Pulmonary artery endothelial cell (primary cell): ENCODE measurements at places on chromosomes 3 and 15.

DNA sequence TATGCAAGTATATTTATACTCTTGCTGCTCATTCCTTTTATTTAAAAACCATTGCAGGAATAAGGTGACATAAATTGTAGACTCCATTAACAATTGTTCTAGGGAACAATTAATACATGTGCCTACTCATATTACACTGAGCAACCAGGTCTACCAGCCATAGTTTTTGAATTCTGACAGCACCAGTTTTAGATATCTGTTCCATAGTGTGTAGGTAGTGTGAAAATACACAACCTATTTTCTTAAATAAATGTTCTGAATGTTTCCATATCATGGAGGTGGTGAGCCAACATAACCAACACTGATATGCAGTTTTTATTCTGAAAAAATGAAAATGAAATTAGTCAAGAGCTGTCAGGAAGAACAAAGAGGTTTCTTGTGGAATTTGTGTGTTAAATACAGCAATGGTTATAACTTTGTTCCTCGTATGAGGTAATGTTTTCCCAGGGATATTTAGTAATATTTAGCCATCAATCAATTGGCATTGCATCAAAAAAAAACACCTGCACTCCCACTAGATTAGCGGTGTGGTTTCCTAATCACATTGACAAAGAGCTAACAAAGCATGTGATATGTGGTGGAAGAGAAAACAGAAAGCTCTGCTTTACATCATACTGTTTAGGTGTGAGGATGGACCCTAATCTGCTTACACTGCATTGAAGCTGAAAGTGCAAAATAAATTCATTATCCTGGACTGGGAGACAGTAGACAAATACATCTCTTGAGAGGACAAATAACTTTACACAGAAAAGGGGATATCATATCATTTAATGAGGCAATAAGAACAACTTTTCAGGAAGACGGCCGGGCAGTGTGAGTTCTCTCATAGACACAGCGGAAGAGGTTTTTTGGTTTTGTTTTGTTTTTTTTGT is 369.5 kb upstream of the THBS1 start:
- DNase-seq = no peak

DNA sequence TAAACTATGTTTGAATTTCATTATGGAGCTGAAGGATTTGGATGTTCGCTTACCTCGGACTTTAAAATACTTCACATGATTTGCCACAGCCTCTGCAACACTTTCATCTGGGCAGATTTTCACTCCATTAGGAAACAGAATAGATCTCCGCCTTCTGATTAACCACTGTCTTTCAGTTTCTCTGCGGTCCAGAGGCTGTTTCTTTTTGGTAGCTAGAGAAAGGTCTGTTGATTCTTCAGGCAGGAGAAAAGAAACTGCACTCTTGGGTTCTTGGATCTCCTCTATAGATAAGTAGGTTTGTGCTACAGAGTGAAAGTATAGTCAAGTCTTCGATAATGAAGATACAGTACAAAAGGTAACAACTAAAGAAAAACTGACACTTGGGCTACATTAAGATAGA is 844 bp downstream of the IMPG2 start:
- no peak for DNase-seq

GRCh38 chr15:85639752-85640381 is 154.9 kb downstream of the KLHL25 start:
- DNase-seq = no peak

DNA sequence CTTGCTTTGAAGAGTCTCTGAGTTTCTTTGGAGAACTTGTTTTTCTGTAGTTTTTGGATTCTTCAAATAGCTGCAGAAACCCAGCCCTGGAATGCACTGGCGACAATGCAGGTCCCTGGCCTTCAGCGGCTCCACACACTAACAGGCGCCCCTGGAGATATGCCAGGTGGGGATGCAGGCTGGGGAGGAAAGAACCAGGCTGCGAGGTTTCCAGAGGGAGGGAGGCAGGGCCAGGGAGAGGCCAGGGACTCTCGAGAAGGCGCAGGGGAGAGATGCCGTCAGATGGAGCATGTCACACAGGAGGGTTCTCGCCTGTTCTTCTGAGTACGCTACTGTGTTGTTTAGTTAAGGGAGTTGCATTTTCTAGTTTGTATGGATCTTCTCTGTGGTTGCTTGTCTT is 283.1 kb downstream of the GABRG3 start:
- DNase-seq = no peak

DNA sequence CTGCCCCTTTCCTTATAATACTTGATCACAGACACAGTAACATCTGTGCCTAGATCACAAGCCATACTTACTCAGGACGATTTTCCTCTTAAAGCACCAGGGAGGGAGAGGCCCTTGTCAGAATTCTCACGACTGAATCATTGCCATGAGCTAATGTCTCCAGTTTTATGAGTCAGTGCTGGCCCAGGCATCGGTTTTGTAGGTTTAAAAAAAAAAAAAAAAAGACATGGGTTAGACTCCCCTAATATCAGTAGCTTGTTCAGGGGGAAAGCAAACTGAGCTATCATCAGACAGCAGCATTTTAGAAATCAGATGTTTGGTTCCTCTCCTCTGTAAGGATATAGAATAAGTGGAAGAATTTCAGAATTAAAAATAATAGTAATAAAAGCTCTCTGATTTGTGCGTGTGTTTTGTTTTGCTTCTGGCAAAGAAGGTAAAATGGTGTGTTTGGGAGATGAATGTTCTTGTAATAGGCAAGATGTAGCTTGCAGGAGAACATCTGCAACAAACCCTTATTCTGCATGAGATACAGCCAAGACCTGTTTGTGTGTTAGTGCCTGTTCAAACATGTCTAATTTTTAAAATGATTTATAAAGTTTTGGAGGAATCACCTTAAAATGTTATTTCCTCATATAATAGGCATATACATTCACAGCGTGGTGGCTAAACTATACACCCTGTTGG is 193.6 kb downstream of the TP63 start:
- DNase-seq = peak; percentile 5

- no peak for DNase-seq
Observed at GRCh38 chr3:29972320-29972993, 633.9 kb upstream of the TGFBR2 start.

DNA sequence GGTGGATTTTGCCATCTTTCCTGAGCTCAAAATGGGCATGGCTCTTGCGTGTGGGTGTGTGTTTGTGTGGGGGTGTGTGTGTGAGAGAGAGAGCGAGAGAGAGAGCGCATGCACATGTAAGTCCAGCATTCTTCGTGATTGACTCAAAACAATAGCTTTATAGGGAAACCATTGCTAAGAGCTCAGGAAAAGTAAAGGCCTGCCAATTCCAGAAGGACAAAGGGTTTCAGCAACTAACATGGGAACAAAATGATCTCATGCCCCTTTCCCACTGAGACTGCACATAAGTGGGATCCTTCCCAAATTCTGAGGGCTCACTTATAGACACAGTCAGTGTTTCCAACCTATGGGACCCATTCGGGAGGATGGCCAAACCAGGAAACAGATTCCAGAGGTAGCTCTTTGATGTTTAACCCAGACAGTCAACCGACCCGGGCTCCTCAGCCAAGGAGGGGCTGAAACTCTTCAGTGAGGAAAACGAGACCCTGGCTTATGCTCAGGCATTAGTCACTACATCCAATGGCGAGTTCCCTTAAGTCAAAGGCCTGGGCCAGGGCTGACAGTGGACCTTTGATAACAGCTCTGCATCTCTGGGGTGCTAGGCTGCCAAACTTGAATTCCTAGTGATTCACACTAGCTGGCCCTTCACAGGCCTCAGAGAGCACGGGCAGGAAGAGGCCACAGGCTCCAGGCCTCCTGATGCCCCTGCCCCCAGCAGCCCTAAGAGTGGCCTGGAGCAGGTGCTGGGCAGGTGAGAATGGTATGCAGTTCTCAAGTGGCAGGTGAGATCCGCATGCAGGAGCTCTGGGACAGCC is 305.0 kb upstream of the C2CD4B start:
- DNase-seq = peak; percentile 10

GRCh38 chr3:99777708-99778107 is 40.0 kb upstream of the CMSS1 start:
- no peak for DNase-seq

DNA sequence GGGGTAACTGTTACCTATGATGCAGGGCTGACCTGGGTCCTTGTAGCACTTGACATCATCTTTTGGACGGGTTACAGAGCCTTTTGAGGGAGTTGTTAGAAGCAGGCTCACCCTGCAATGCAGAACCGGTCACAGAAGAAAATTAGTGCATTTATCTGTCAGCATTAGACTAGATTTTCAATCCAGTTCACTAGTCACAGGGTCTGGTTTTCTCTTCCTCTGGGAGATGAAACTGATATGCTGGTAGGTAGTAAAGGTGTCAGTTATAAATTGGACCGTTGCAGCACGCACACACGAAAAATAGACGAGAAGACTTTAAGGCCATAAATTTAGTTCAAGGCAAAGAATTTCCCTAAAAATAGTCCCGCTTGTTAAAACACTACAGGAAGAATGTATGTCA is 532.3 kb upstream of the ATP11B start:
- DNase-seq = no peak
